SHP77 (cell line): ENCODE measurements at places on chromosomes 11 and 22.

- no peak for DNase-seq
Measured at GRCh38 chr22:45460288-45461109, 42.2 kb upstream of the FBLN1 start.

- no peak for DNase-seq
Measured at GRCh38 chr11:31690041-31690440, 121.1 kb downstream of the PAX6 start.

GRCh38 chr11:77127235-77127911, 673 bp upstream of the MYO7A start:
- DNase-seq: peak; percentile 58

DNA sequence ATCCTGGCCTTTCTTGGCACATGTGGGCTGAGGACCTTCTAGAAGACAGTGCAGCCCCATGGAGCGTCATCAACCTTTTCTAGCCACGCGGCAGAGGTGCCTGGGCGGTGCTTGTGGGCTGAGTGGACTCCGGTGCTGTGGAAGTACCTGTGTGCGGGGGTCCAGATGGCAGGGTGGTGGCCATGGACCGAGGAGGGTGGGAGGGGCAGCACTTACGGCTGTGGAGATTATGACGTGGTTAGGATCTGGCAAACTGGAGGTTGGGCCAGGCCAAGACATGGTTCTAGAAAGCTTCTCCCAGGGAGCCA, 2.0 kb downstream of the TUB start:
- no peak for DNase-seq

- no peak for DNase-seq
Measured at GRCh38 chr11:116379185-116379828, 393.5 kb downstream of the BUD13 start.

GRCh38 chr11:18617688-18618341, 16.3 kb downstream of the SPTY2D1 start:
- no peak for DNase-seq

DNA sequence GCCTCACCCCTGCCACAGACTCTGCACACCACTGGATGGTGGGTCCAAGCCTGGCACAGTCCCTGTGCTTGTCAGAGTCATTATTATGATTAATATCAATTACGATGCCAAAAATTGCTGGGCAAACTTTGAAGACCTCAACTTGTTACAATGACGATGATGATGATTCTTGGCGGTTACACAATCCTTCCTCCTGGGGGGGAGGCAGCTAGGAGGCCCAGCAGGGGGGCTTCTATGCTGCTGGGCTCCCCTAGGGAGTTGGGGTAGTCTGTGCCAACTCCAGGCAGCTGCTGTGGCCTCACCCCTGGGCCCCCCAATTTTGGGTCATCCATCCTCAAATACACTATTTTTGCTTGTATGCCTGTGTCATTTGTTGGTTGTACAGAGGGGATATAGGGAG, 12.0 kb downstream of the SLC35E4 start:
- no peak for DNase-seq

GRCh38 chr22:47065756-47066615, 303.5 kb downstream of the TBC1D22A start:
- DNase-seq: no peak

DNA sequence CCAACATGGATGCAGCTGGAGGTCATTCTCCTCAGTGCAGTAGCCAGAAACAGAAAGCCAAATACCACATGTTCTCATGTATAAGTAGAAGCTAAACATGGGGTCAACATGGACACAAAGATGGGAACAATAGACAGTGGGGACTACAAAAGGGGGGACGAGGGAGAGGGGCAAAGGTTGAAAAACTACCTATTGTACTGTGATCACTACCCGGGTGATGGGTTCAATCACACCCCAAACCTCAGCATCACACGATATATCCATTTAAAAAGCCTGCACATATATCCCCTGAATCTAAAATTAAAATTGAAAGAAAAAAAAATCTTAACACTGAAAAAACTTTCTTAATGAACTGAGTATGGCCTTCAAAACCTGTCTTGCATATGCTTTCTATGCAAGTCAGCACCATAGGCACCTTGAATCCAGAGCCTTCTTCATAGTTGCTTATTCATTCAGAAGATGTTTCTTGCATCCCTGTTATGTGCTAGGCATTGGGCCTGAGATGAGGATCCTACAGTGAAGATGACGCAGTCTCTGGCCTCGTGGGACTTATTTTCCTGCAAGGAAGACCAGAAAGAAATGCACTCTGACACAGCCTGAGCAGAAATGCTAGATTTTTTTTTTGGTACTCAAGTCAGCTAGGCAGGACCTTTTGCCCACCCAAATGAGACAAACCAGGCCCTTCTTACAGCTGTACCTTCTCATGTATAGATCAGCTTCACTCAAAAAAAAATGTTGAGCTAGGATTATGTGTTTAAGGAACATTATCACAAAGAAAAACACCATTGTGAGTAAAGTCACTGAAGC, 21.0 kb downstream of the NNMT start:
- DNase-seq: no peak

DNA sequence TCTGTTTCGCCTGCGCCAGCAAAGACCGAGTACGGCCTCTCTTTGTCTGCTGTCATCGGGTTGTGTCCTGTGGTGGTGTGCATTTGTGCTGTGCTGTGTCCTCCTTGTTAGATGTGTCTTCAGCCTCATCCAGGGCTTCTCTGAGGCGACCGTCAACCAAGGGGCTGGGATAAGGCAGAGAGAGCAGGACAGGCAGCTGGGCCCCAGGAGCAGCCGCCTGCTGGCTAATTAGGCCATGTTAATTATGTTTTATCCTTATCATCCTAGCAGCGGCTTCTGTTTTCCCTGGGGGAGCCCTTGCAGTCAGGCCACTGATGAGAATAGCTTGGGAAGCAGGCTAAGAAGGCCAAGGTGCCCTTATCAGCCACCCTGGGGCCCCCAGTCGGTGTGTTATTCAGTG, 40.7 kb upstream of the TTC12 start:
- no peak for DNase-seq

DNA sequence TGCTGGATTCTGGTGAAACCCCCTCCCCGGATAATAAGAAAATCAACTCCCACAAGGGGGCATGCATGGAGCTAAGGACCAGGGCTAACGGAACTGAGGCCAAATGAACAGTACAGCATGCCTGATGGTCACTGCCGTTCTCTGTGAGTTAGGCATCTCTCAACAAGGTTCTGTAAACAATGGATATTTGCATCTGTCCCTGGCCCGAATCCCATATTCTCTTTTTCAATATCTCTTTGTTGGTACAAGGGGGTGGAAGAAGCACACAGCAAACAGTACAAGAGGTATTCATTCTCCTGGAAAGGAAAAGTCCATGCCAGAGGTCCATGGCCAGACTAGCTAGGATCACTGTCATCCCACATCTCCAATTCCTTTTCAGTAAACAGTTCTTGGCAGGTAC, 32.2 kb upstream of the APOA1 start:
- DNase-seq: no peak

DNA sequence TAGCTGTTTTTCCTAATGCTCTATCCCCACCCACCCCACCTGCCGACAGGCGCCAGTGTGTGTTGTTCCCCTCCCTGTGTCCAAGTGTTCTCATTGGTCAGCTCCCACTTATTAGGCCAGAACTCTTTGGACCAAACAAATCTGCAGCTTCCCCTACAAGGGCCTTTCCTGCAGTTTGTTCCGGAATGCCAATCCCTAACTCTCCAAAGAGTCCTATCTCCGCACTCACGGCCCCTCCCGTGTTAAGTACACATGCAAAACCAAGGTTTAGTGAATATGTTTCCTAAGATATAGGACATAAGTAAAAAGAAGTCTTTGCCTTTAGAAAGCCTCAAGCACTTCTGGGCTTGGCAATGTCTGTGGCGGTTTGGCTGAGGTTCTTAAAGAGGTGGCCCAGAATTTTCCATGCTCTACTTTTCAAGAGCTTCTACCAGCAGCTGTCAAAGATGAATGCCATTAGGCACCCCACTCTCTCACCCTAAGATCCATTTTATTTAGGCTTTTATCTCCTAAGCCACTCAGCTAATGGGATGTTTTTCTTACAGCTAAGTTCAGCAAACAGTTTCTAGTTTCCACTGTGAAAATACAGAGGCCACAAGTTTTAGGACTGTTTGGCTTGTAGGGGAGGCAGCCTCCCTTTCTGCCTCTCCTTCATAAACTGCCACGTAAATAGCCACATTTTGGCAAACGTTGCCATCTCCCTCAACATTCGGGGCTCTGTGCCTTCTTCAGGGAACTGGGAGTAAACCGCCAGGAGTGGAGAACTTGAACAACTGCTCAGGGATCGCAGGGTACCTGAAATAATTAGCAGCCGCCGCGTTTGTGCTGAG, 1.6 kb downstream of the CD59 start:
- DNase-seq: no peak

DNA sequence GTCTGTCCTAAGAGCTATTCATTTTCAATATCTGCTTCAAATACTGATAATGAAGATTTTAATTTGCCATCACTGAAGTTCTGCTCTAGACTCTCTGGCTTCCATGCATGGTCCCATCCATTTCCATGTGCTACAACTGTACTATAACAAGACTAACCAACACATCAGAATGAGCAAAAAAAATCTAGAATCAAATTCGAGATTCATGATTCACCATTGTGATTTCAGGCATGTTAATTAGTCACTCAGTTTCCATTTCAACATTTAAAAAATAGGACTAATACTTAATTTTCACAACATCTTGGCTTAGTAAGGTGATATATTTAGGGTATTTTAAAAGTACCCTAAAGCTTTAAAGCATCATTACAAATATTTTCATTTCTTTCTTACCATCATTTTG, 22.8 kb downstream of the PICALM start:
- DNase-seq: no peak

GRCh38 chr11:120613264-120614226, 102.0 kb downstream of the GRIK4 start:
- DNase-seq: no peak
